Stimulated activated CD4-positive, alpha-beta T cell treated with anti-CD3 and anti-CD28 coated beads, Interleukin-15, amount 100 ng/mL, for 1 hour (primary cell): ENCODE measurements at places on chromosomes 12 and 14.

DNA sequence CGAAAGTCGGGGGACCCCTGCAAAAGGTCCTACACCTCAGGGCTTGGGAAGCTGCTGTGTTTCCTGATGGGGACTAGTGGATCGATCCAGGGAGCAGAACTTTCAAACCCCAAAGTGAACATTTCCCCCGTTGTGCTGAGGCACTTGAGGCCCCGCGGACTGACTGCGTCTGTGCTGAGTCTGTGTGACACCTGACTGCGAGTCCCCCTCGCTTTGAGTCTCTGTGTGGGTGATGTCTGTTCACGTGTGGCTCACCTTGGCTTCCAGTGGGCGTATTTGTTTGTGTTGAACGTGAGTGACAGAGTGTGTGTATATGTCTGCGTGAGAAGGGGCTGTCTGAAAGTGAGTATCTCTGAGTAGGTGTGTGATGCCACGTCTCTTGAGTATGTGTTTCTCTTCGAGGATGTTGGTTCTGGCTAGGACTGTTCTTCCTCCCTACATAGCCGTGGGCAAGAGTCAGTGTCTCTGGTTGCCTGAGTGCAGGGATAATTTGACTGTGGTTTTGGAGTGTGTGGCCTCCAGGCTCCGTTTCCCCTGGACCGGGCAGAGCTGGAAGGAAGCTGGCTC lies 1.3 kb downstream of the TEAD4 start:
- DNase-seq, result no peak

DNA sequence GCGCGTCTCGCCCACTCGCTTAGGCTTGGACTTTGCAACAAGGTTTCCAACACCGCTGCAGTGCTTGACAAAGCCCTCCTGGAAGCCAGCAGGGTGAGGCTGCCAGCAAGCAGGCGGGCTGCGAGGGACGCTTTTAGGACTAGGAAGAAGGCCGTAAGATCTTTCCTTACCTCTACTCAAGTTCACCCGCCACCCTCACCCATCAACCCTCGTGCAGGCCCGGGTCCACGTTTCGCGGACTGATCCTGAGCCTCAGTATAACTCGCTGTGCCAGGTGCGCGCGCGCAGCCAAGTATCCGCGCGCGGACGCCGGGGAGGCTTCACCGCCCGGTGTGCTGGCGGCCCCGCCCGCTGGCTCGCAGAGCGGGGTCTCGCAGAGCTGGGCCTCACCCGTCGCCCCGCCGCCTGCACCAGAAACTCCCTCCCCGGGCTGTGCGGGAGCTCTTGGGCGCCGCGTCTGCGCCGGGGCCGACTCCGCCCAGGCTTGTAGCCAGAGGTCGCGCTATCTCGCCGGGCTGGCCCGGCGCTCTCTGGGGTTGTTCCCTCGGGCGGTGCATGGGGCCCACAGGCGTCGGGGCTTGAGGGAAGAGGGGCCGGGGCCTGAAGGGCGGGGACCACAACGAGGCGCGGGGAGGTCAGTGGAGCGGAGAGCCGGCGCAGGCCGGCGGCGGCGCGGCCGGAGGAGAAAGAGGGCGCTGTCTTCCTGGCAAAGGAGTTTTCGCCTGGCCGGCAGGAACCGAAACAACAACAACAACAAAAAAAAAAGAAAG lies 7.6 kb upstream of the SIX1 start:
- DNase-seq, result no peak

DNA sequence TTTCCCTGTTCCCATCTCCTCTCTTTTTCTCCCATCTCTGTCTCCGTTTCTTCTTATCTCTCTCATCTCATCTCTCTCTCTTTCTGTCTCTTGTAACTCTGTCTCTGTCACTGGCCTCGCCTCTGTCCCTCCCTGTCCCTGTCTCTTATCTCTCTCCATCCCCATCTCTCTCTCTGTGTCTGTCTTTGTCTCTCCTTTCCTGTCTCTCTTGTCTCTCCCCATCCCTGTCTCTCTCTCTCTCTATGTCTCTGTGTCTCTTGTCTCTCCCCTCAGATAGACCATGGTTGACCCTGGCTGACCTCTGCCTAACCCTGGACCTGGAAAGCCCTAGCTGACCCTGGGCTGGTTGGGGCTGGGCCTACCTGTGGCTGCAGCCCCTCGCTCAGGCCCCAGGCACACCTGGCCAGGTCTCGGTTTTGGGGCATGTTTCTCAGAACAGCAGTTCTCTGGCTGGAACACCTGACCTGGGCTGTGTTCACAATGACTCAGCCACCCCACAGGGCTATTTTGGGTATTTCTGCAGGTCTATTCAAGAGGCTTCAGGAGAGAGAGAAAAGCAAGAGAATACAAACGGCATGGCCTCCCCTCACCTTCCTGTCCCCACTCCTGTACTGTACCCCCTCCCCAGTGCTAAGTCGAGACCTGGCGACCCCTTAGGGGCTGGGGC lies 174.4 kb downstream of the TMEM121 start:
- DNase-seq, result no peak

- no peak for DNase-seq
Observed at GRCh38 chr14:24160499-24160849, 591 bp upstream of the IRF9 start.

DNA sequence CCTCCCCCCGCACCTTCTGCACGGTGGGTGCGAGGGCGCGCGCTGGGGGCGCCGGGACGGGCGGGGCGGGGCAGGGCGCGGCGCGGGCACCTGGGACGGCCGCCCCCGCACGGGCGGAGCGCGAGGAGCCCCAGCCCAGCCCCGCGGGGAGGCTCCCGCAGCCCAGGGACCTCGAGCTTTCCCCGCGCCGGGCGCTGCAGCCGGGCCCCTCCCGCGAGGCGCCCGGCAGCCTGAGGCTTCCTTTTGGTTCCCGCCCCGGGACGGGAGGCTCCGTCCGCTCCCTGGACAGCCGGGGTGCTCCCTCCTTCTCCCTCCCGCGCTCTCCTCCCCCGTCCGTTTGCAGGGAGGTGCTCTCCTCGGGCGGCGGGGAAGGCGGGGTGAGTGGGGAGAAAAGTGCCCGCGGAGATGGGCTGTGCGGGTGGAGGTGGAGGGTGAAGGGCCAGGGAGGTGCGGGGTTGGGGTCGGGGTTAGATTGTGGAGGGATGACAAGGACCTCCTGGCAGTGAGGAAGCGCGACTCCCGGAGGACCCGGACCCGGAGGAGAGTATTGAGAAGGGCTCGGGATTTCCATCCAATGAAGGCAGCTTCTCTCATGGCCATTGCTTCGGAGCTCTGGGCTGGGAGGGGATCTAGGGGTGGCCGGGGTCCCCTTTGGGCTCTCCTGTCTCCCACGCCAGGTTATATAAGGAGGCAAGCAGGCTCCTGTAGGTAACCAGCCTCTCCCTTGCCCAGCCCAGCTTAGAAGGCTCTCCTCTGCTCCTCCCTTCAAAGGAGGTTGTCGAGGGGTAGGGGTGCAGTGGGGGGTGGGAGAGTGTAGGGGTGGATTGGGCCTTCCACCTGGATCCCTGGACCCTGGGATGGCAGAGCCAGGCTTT lies 645 bp downstream of the JDP2 start:
- DNase-seq, result no peak

DNA sequence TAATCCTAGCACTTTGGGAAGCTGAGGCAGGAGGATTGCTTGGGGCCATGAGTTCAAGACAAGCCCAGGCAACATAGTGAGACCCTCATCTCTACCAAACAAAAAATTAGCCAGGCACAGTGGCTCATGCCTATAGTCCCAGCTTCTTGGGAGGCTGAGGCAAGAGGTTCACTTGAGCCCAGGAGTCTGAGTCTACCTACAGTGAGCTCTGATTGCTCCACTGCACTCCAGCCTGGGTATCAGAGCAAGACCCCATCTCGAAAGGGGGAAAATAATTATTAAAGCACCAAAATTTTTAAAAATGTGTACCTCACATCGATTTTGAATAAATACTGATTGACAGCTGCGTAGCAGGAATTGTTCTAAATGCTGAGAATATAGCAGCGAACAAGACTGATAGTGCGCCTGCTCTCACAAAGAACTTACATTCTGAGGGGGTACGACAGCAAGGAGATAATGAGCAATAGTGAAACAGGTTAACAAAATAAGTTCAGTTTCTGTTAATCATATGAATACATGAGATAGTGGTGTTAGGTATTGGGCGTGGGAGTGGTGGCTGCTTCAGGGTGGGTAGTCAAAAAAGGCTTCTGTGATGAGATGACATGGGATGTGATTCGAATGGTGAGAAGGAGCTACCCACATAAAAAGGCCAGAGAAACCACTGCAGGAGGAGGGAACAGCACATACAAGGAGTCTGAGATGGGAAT lies 19.6 kb downstream of the HCFC2 start:
- DNase-seq, result no peak

DNA sequence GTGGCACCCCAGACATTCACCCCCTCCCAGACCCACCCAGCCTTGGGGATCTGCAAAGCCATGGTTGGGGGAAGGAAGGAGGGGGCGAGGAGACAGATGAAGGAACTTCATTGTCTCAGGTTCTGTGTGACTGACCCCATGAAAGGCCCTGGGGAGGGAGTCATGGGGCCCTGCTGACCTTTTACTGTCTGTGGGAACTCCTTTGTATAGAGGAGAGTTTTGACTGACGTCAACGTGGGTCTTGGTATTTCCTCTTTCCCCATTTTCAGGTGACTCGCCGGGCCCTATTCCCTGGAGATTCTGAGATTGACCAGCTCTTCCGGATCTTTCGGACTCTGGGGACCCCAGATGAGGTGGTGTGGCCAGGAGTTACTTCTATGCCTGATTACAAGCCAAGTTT lies 3.1 kb upstream of the RAB5B start:
- DNase-seq, result no peak
